ENCODE measurements at places on chromosomes 13 and 19.

DNA sequence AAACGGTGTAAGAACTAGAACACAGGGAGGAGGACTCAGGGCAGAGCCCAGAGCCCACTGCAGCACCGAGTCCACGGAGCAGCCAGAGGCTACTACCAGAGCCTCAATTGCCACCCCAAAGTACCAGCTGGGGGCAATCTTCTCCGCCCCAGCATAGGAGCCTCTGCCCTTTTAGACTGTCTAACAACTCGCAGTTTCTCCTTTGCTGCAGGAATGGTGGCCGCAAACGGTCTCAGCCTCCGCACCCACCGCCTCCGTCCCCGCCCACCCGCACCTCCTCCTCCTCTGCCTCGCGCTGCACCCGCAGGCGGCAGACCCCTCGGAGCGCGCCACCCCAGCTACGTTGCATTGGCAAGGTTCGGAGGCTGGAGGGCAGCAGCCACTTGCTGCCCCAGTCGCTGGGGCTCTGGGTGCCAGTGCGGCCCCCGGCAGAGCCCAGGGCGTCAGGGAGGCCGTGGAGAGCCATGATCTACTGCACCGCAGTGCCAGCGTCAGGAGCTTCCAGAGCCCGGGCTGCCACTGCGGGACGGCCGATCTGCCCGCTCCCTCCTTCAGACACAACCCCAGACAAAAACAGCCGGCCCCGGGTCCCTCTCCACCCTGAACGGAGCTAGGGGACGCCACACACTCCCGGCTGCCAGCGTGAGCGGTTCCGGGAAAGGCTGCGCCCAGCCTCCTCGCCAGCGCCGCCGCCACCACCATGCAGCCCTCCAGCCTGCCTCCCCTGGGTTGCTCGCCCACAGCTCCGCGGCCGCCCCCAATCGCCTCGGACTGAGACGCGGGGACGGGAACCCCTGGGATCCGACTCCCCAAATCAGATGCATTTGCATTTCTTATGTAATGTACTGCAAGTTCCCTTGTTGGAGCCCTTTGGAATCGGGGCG is 1.8 kb downstream of the FGF14 start:
- peak; percentile 10 for DNase-seq

DNA sequence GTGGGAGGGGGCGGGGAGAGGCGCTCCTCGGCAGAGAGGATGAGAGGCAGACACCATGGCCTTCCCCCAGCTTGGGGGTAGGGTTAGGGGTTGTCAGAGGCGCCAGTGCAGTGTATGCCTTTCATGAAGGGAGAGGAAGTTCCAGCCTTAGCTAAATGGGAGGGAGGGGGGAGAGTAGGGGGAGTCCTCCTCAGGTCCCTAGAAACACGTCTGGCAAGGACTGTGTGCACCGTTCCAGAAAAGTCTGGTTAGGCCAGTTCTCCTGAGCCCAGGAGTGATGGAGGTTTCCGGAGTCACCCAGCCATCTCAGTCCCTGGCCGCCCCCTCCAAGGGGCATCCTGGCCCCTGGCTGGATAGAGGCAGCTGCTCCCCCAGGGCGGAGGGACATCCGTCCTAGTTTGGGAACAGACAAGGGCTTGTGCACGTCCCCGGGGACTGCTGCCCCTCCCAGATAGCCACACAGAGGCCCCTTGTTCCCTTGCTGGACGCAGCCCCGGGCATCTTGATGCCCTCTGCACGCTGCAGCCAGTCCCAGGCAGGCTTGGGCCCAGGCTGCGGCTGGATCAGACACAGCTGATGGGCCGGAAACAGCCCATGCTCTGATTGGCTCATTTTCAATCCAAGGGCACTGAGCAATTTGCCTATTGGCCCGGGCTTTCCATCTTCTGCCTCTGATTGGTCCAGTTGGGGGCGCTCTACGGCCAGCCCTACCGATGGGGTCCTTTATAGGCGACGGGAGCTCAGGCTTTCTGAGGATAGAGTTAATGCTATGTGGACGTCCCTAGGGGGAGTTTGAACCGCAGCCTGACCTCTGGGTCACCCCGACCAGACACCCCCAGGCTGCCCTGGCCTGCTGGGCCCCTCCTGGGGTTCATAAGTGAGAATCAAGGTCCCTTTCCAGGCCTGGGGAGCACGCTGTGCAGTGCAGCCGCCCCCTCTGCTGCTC is 3.8 kb downstream of the S1PR2 start:
- no peak for DNase-seq

DNA sequence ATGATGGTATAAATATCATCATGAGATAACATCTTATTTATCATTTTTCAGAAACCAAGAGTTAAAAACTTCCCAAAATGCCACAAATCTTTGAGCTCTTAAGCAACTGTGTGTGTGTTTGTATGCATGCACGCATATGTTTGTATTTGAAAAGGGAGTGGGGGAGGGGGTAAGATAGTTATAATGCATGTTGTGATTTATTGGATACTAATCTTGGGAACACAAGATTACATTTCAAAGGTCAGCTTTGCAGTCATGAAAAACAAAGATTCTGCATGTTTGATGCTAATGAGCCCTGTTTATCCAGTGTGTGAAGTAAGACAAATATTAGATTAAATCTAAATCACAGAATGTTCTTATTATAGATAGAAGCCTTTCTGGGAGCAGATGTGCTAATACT is 355.9 kb downstream of the DCT start:
- DNase-seq = no peak

GRCh38 chr13:23357349-23357748 is 76.2 kb downstream of the SACS start:
- DNase-seq = no peak
